ENCODE measurements at places on chromosomes 13 and 19.
A peak's percentile ranks its signal among the peaks of the same experiment; 100 is the strongest.

GRCh38 chr13:27605610-27606200, 14.6 kb downstream of the LNX2 start:
- no peak for DNase-seq

- DNase-seq, result no peak
Observed at GRCh38 chr19:49700563-49700962, 9.6 kb downstream of the CPT1C start.

GRCh38 chr13:33978653-33979052, 160.7 kb downstream of the RFC3 start:
- no peak for DNase-seq

DNA sequence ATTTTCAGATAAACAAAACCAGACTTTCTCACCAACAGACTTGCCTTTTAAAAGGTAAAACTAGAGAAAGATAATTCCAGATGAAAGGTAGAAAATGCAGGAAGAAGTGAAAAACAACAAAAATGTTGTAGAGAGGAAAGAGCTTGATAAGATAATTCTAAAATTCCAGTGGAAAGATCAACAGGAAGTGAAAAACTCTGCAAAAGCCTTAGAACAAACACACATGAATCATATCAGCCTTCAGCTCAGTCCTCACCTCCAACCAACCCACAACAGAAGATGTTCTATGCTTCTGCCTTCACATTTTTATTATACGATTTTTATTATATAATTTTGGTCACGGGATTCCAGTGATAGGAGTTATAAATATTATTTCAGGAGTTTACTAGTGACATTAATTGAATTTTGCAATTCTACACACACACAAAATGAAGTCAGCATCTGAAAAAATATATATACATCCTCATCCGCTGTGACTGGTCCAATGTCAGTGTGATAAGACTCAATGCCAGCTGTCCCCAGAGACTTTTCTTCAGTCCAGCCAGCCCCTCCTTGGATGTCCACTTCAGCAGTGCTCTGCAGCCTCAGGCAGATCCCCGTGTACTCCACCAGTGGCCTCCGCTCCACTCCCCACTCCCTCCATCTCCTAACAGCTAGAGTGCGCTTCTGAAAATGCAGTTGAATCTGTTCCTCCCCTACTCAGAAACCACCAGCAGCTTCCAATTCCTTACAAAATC, 57.9 kb downstream of the GADD45B start:
- DNase-seq, result no peak

DNA sequence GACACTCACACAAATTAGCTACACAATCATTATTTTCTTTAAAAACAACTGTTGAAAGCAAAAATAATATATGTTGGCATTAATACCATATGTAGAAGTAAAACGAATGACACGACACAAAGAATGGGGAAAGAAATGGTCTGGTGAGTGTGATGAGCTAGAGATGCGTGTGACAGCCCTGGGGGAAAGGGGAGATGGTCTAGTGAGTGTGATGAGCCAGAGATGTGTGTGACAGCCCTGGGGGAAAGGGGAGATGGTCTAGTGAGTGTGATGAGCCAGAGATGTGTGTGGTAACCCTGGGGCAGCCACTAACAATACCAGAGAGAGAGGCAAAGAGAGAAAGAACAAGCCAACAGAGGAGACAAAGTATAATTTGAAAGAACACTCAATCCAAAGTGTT, 22.3 kb upstream of the LAMP1 start:
- DNase-seq, result no peak

DNA sequence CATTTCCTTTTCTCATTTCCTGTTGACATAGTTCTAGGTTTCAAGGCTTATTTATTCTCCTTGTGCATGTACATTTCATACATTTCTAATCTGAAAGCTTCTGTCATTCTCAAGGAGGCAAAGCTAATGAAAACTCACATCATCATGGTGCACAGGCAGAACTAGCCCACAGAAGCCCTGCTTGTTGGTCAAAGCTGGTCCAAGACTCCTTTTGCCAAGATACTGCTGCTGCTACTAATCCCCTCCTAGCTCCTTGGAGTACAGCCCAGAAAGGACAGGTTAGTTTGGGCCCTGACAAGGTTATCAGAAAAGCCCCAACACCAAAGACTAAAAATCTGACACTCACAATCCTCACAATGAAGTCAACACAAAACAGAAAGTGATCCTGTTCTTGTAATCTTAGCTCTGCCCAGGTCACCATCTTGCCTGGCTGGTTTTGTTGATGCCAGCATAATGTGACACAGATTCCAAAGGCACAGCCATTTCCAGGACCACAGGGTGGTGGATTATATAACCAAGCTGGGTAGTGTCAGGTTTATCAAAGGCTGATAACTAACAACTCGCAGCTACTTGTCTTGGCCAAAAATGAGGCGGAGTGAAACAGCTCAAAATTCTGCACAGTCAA, 417.4 kb downstream of the NDFIP2 start:
- DNase-seq, result no peak

- DNase-seq, result no peak
Observed at GRCh38 chr13:97019236-97019635, 25.0 kb upstream of the OXGR1 start.

- no peak for DNase-seq
Observed at GRCh38 chr13:25196971-25197370, 24.9 kb upstream of the AMER2 start.

DNA sequence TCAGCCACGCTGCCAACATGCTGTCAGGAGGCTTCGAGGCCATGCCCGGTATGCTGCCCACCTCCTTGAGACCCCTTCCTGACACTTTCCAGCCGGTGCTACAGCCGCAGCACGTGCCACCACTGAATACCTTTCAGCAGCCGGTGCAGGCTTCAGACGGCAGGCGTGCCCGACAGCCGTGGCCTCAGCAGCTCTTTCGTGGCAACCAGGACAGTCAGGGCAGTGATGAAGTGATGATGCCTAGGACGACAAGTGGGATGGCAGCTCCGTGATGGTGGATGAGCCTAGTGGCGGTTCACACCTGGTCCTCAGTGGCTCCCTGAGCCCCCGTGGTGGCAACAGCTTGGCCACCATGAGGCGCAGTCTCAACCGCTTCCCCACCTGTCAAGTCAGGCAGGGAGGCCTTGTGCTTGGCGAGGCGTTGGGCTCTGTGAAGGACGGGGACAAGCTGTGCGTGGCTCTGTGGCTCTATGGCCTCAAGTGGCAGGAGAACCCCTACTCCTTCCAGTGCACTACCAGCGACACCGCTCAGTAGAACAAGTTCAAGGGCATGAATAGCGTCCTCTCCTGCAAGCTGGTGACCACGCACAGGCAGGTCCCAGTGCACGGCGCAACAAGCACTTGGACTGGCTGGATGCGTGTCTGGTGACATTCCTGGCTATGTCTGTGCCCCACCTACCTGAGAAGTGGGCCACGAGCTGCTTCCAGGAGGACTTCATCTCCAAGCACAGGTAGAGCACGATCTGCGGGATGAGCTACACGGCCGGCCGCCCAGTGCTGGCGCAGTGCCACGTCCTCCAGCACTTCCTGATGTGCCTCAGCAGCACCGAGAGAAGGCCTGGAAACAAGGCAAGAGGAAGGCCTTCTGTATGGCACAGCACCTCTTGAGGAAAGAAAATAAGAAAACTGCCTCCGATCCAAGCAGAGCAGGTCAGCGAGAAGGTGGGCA, 18.2 kb upstream of the ZNF14 start:
- peak; percentile 25 for DNase-seq

- peak; percentile 52 for DNase-seq
Observed at GRCh38 chr19:8655340-8655709, 24.9 kb downstream of the NFILZ start.

- DNase-seq, result no peak
Observed at GRCh38 chr13:38900188-38900587, 90.4 kb downstream of the STOML3 start.
